ENCODE measurements at places on chromosomes 13 and 19. TPM values are rescaled to one million over a fixed set of nuclear protein-coding genes. Genes with fewer than 3 reads are reported as not detected.

ERICH4 gene
- total RNA-seq, result not detected

PLK5 gene
- not detected for total RNA-seq

PABPC3 gene
- total RNA-seq, result 1.3 TPM

ZNF730 gene
- total RNA-seq, result not detected

ZNF793 gene
- total RNA-seq, result 13.8 TPM

GRCh38 chr13:73063166-73063565, 4.4 kb downstream of the KLF5 start:
- no peak for DNase-seq

DNA sequence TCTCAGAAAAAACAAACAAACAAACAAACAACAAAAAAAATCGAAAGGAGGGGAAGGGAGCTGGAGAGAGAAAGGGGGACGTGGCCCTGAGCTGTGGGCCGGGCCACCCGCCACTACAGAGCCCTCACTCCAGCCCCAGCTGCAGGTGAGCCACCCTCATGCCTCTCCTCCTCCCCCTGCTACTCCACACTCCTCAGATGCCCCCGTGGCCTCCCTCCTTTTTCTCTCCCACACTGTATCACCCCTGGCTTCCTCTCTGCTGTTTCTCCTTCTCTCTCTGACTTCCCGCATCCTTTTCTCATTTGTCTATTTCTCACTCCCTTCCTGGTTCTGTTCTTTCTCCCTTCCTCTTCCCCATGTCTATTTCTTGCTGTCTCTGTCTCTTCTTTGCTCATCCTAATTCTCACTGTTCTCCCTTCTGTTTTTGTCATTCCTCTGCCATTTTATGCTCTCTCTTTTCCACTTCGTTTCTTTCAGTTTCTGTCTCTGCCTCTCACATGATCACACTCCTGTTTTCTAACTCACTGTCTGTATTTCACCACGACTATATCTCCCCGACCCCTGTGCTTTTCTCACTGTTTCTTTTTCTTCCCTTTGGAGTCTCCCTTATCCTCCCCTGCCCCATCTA, 2.7 kb downstream of the KLK2 start:
- DNase-seq, result no peak

DNA sequence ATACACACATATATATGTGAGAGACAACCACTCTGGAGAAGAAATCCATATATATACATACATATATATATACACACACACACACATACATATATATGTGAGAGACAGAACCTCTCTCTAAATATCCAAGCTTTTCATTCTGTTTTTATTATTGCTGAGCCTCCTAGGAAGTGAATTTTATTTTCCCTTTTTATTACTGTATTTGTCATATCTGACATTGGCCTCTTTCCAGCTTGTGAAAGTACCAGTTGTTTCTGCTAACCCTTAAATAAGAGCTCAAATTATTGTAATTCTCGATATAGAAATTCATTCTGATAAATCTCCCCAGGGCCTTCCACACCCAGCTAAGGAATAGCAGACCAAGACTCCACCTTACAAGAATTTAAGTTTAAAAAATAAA, 81.0 kb downstream of the NUFIP1 start:
- no peak for DNase-seq

- DNase-seq, result no peak
Observed at GRCh38 chr13:46662690-46663089, 109.7 kb downstream of the LRCH1 start.

- DNase-seq, result no peak
Observed at GRCh38 chr19:48367855-48368254, 3.7 kb downstream of the SYNGR4 start.

DNA sequence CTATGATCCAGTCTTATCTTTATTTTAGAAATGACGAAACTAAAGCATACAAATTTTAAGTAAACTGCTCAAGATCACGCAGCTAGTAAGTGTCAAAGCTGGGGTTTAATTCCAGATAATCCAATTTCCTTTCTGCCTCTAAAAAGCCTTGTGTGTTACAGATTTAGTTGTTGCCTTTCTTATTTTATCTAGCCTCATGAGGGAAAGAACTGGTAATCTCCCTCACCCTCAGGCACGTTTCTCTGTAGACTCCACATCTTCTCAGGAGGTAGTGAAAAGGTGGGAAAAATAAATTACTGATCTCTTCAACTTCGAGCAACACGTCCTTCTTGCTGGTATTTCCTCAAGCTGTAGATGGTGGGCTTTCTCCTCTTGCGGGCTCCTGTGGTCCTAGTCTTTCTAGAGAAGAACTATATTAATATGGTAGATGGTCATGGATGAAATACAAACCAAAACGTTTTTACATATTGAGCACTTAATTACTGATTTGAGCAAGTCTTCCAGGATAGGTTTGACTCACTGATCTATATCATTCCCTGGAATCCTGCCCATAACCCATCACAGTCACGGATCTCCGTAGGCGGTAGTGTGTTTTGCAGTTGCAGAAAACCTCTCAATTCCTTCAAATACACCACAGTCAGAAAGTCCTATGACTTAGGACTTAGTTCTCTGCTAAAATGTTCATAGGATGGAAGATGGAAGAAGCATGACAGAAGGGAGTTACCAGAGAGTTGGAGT, 519.5 kb downstream of the DCT start:
- DNase-seq, result no peak

DNA sequence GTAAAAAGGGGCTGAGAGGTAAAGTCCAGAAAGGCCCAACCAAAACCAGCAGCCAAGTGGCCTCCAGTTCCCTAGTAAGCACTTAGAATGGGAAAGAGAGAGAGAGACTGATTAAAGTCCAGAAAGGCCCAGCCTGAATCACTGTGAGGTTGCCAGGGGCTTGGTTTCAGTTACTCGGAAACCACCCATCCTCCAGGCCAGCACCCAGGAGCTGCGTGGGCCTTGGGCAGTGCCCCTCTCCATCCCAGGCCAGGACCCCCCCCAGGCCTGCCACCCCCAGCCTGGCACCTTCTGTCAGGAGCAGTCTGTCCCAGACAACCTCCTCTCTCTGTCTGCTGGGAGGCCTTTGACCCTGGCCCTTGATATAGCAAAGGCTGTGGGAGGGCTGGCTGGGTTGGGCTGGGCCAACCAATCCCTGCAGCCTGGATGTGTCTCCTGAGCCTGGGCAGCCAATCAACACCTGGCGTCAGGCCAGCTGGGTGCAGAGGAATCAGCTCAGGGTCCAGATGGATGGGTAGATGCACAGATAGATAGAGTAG, at the start of gene CYP4F2:
CYP4F2 (minus strand) TSS at position 337 of the 539 bp plus-strand sequence. CDS start 463 bp downstream, outside the sequence.
- DNase-seq, result no peak

GRCh38 chr13:31207661-31208552, 8.1 kb downstream of the B3GLCT start:
- no peak for DNase-seq

DNA sequence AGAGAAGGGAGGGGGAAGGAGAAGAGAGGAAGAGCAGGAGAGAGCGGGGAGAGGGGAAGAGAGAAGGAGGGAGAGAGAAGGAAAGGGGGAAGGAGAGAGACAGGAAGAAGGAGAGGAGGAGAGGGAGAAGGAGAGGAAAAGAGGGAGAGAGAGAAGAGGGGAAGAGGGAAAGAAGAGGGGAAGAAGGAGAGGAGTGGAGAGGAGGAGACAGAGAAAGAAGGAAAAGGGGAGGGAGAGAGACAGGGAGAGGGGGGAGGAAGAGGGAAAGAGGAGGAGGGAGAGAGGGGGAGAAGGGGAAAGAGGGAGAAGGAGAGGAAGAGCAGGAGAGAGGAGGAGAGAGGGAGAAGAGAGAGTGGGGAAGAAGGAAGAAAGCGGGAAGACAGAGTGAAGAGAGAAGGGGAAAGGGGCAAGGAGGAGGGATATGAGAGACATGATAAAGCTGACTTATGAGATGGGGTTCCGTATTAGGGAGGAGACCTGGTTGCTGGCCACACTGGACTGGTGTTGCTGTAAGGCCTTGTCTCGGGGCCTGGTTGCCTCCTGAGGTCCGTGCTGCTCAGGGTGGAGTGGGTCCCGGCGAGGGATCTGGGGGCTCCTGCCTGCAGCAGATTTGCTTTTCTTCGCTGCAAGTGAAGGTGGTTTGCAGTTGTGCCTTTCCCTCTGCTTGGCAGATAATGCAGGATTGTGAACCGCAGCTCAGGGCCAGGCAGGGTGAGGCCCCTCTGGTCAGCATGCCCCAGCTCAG, 139.5 kb downstream of the TEX29 start:
- no peak for DNase-seq

- no peak for DNase-seq
Observed at GRCh38 chr13:45332831-45333219, 8.2 kb downstream of the TPT1 start.

GRCh38 chr19:17510220-17510993, 1.0 kb upstream of the PGLS start:
- no peak for DNase-seq

DNA sequence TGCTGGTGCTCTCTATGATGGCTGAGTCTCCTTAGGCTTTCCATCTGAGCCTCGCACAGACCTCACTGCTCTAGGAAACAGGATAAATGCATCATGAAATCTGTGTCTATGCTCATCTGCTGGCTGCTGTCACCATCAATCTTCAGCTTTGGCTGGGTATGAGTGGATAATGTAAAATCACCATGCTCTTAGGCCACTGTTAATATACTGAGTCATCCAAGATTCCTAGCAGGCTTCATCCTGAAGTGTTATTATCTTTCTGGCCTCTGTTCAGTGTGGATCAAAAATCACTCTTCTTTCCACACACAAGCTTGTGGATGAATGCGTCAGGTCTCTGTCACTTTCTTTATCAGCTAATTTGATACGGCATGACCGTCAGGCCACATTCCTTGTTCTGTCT, 317.4 kb downstream of the NALCN start:
- no peak for DNase-seq

DNA sequence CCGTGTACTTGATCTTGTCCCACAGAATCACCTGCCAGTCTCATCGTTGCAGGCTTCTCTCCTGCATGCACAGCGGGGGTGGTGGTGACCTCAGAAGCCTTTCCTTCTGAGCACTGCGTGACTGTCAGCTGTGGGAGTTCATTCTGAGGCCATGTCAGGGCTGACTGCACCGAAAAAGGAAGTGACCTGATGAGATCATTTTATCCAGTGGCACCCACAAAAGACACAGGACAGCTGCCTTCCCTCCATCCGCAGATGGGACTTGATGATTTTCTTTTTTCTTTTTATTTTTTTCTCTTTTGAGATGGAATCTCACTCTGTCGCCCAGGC, 89.7 kb downstream of the RAB20 start:
- no peak for DNase-seq

GRCh38 chr19:10422046-10422461, 1.7 kb downstream of the PDE4A start:
- no peak for DNase-seq
